Activated CD4-positive, alpha-beta T cell treated with anti-CD3 and anti-CD28 coated beads, Interleukin-10, Interleukin-2, amounts not matched to agents 100 ng/mL and 50 ng/mL, durations not matched to agents 16 hours and 8 hours (primary cell): ENCODE measurements at places on chromosomes 6 and 20.

DNA sequence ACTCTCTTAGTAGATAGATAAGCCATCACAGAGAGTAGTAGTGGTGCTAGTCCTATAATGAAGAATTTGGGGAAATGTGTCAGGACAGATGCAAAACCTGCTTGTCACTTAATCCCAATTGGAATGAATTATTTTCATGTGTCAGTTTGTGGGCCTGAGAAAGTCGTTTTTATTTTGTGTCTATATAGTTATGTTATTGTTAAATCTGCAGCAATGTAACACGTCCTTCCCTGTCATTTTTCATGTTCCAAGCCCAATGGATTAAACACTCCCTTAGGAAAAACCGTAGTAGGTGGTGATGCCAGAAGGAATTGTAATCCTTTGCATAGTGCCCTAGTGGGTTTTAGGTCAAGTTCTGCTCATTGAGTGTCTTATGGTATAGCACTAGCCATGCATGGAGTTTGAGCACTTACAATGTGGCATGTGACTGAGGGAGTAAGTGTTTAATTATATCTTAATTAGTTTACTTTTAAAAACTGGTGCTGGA lies 105.9 kb upstream of the PRSS16 start:
- DNase-seq: no peak

GRCh38 chr20:59448196-59448595 lies 147.8 kb downstream of the EDN3 start:
- DNase-seq: no peak

- no peak for DNase-seq
Observed at GRCh38 chr6:35058358-35058675, 82.8 kb downstream of the TCP11 start.

DNA sequence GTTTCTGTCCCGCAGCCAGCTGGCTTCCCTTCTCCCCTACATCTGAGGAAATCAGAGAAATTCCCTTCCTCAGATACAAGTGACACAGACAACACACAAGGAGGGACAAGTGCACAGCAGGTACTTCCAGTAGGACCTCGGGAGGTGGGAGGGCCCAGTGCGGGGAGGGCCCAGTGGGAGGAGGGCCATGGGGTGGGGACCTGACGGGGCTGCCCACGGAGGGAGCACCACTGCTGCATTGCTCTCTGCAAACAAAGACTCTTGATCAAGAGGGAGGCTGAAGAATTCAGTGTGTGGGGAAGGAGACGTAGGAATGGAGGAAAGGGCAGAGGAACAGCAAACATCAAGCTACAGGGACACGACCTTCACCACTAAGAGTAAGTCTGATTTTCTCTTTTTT lies 9.0 kb downstream of the TAP2 start:
- no peak for DNase-seq

- peak; percentile 75 for DNase-seq
Observed at GRCh38 chr20:62739581-62740285, 31.1 kb downstream of the NTSR1 start.

- DNase-seq: no peak
Observed at GRCh38 chr6:168050881-168051586, 28.0 kb downstream of the FRMD1 start.
